ENCODE measurements at places on chromosomes 5 and 9. TPM values are rescaled to one million over a fixed set of nuclear protein-coding genes. Genes with fewer than 3 reads are reported as not detected.

GRCh38 chr9:33698267-33698666 lies 97.1 kb upstream of the PRSS3 start:
- no peak for DNase-seq
- H3K4me3 ChIP-seq, result no peak overlapping the region
- H3K27me3 ChIP-seq, result peaks cover 3% of the 10 kb centered on the region
- no peak overlapping the region for H3K27ac ChIP-seq
- H3K36me3 ChIP-seq, result no peaks in the 10 kb centered on the region

DNA sequence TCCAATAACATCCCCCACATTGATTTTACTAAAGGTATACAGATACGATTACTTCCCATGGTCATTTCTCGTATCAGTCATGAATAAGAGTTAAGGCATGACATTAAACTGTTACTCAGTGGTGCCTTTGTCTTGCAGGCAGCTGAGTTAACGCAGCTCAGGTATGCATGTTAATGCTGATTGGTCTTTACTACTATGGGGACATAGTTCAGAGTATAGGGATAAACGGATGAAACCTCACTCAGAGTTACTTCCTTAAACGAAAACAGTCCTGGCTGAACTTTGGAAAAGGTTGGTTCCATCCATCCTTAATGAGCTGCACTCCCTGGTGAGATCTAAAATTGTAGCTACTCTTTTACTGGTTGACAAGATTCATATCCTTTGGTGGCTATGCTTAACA lies 87.0 kb downstream of the ACTL7B start:
- H3K36me3 ChIP-seq, result no peaks in the 10 kb centered on the region
- no peak overlapping the region for H3K4me3 ChIP-seq
- DNase-seq, result no peak
- no peak overlapping the region for H3K27ac ChIP-seq

- H3K4me3 ChIP-seq, result no peak overlapping the region
- no peaks in the 10 kb centered on the region for H3K27me3 ChIP-seq
- H3K4me1 ChIP-seq, result no peaks in the 10 kb centered on the region
- H3K36me3 ChIP-seq, result no peaks in the 10 kb centered on the region
- H3K27ac ChIP-seq, result no peak overlapping the region
- DNase-seq, result no peak
These were observed 165.3 kb upstream of the GAS1 start for GRCh38 chr9:87112656-87113055.

DNA sequence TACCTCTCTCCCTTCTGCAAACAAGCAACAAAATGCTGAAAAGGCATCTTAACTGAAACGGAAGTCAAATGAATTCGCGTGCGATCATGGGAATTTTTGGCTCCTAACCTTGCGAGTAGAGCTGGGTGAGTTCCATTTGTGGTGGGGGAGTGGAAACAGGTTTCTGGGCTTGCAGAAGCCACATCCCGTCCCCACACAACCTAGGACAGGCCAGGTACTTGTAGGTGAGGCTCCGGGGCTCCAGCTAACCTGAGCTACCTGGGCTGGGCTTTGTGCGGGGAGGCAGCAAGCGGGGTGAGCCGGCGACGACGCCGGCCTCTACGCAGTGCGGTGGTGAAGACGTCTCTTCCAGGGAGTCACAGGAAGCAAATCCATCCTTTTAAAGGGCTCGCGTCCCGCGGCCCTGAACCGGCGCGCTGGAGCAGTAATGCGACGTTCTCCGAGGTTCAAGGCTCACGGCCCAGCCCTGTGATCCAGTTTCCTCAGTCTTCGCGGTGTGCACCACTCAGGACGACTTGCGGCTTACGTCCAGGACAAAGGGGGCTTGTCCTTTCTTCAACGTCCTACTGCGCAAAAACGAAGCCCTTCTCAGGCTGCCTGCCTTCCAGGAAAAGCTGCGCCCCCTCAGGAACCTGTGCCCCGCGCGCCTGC lies 567 bp upstream of the SPIN1 start:
- H3K27ac ChIP-seq, result peak overlapping the region; percentile 92
- H3K4me1 ChIP-seq, result peaks cover 37% of the 10 kb centered on the region
- H3K27me3 ChIP-seq, result no peaks in the 10 kb centered on the region
- peak overlapping the region; percentile 88 for H3K4me3 ChIP-seq
- H3K36me3 ChIP-seq, result no peaks in the 10 kb centered on the region

- DNase-seq, result no peak
- no peaks in the 10 kb centered on the region for H3K4me1 ChIP-seq
- no peak overlapping the region for H3K4me3 ChIP-seq
- H3K27ac ChIP-seq, result no peak overlapping the region
- no peaks in the 10 kb centered on the region for H3K27me3 ChIP-seq
- no peaks in the 10 kb centered on the region for H3K36me3 ChIP-seq
These were observed 99.1 kb upstream of the PRRC1 start for GRCh38 chr5:127418367-127418766.

Gene ZNF883
- total RNA-seq, result 0.97 TPM
